H1 (cell line): ENCODE measurements at places on chromosomes 4 and X. TPM values are rescaled to one million over a fixed set of nuclear protein-coding genes. Genes with fewer than 3 reads are reported as not detected.
A peak's percentile ranks its signal among the peaks of the same experiment; 100 is the strongest.

The KLHL4 gene
- total RNA-seq = 16.0 and 16.9 TPM in 2 replicates

The GC gene
- 0.34 TPM in 1 of 2 replicates, not detected in the other for total RNA-seq

The PRR27 gene
- not detected in 2 replicates for total RNA-seq

The NDNF gene
- total RNA-seq = 1.6 and 1.8 TPM in 2 replicates

DNA sequence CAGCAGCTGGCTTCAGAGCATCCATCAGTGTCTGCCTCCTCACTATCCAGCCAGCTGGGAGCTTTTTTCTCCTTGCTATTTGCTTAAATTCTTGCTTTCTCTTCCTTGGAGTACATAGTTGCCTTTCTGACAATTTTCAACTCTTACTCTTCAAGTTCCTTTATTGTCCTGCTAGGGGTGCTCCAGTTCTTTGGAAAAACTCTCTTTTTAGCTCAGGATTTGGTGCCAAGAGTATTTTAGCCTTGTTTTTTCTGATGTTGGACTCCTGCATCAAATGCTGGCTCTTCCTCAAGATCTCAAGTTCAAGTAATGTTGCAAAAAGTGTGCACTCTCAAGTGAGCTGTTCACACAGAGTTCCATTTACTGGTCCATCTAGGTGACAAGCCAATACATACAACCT is 126.4 kb downstream of the KDR start:
- DNase-seq = no peak

GRCh38 chrX:54495814-54496516 is at the start of gene FGD1:
Gene FGD1 (minus strand): TSS chrX:54496234. CDS start chrX:54495432, 802 bp downstream.
- DNase-seq = peak; percentile 82

DNA sequence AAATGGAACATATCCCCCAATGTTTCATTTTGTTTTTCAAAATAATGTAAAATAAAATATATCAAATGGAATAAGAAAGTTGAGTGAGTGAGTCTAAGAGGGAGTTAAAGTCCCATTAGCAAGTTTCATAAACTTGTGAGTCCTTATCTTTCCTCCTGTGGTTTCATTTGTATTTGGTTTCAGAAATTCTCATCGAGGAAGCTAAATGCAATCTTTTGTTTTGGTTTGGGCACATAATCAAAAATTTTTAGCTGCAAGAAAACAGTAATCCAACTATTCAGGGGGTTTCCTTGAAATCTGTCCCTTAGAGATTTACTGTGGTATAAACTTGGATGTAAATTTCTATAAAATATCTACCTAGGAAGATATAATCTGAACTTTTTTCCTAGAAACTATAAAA is 124.2 kb downstream of the CAMK2D start:
- DNase-seq = no peak

- DNase-seq = no peak
Measured at GRCh38 chr4:83751336-83751949, 215.5 kb downstream of the GPAT3 start.

GRCh38 chrX:155333544-155334100 is 792 bp downstream of the CLIC2 start:
- no peak for DNase-seq

- no peak for DNase-seq
Measured at GRCh38 chr4:92599044-92599443, 295.3 kb downstream of the GRID2 start.

DNA sequence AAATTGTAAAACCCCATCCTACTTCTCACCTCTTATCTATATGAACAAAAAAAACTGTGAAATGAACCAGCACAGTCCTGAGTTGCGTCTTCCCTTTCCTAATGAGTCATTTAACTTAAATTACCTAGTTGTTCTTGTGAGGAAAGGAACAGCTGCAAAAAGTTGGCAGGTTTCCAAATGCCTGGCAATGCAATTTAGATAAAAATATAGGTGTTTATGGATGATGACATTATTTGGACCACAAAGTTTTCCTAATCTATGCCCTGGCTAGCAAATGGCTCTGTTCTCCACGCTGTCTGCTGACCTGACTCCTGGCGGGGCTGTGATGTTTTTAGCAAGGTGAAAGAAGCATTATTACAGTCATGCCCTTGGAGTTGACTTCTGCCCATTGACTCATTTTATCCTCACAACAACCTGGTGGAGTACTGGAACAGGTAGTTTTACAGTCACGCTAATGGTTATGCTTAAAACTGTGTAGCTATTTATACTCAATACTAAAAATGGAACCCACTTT is 29.8 kb upstream of the RELL1 start:
- DNase-seq = no peak
